Camera-type eye (tissue), 1 donor: ENCODE measurements at places on chromosomes 5 and 9. TPM values are rescaled to one million over a fixed set of nuclear protein-coding genes. Genes with fewer than 3 reads are reported as not detected.

DCANP1 gene
- total RNA-seq, result not detected

IFNA2 gene
- total RNA-seq, result not detected

ACTL7B gene
- total RNA-seq, result not detected

QRFP gene
- not detected for total RNA-seq
